ENCODE measurements at places on chromosomes 6 and 20.

DNA sequence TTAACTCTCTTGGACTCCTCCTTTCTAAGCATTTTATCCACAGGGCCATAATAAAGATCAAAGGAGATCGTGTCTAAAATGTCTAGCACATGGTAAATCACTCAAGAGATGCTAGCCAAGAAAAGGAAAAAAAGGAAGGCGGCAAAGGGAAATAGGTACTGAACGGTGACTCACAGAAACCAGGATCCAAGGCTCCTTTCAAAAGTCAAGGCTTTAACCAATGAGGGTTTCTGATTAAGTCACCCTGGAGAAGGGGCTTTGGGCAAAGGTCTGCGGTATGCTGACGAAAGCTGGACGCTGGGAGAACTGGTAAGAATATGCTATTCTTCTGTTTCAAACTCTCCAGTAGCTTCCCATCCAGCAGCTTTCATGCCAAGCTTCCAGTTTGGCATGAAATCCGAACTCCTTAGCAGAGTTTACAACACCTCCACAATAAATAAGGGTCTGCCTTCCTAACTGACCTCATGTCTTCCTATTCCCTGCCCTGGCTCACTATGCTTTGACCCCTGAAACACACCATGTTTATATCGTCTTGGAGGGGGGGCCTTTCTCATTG, 1.0 kb downstream of the TOMM34 start:
- DNase-seq, result no peak

DNA sequence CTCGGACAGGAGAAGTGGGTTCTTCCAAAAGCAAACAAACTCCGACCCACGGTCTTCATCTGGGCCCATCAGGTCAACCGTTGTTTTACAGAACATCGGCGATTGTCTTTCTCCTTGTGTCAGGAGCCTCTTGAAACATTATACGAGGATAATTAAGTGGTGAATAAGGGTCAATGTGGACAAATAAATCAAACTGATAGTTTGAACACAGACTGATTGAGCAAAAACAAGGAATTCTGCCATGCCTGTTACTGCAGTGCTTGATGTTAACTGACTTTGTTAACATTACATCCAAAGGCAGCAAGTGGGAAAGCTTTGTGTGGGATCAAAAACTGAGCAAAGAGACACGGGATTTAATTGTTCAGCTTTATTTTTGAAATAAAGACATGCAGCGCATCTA, 101.1 kb upstream of the IFNGR1 start:
- DNase-seq, result no peak

GRCh38 chr6:35771343-35771627, 5.1 kb upstream of the CLPSL2 start:
- DNase-seq, result no peak

DNA sequence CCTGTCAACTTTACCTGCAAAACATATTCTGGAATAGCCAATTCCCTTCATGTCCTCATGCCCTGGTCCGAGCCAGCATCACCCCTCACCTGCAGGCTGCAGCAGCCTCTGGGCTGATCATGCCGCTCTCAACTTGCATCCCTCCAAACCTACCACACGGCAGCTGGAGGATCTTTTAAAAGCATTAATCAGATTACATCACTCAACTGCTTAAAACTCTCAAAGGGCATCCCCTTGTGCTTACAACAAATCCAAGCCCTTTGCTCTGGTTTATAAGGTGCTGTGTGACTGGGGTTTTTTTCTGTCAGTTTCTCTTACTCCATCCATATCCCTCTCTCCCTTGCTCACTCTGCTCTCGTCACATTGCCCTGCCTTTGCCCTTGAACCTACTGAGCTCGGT, 24.0 kb downstream of the CD40 start:
- no peak for DNase-seq

- DNase-seq, result no peak
Observed at GRCh38 chr20:57705127-57705899, 4.5 kb downstream of the PMEPA1 start.

GRCh38 chr6:41682497-41683272, 44.4 kb downstream of the MDFI start:
- DNase-seq, result peak; percentile 6

DNA sequence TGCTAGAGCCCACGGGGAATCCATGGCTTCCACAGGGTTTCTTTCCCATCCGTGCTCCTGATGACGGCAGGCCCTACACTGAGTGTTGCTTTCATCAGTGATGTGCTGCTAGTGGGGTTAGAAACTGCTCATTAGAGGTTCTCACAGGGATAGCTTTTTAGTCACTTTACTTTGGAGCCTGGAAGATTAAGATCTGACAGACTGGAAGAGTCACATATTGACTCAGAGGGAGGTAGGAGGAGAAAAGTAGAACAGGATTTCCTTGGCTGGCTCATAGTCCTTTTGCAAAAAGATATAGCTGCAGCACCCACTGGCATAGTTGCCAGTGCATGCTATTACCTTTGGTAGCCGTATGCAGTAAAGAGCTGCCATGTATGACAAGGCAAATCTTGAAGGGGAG, 890.3 kb downstream of the C6orf118 start:
- no peak for DNase-seq

GRCh38 chr6:138278326-138278725, 60.0 kb upstream of the PBOV1 start:
- no peak for DNase-seq

DNA sequence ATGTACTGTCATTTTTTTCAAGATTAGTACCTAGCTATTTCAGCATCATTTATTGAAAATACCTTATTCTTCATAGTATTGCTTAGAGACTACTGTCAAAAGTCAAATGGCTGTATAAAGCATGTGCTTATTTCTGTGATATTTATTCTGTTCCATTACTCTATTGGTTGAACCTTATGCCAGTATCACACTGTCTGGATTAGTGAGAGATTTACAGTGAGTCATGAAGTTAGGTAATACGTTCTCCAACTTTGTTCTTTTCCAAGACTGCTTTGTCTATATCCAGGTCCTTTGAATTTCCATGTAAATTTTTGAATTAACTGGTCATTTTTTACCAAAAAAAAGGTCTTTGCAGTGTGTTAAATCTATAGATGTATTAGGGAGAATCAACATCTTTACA, 18.6 kb upstream of the RNF217 start:
- no peak for DNase-seq

DNA sequence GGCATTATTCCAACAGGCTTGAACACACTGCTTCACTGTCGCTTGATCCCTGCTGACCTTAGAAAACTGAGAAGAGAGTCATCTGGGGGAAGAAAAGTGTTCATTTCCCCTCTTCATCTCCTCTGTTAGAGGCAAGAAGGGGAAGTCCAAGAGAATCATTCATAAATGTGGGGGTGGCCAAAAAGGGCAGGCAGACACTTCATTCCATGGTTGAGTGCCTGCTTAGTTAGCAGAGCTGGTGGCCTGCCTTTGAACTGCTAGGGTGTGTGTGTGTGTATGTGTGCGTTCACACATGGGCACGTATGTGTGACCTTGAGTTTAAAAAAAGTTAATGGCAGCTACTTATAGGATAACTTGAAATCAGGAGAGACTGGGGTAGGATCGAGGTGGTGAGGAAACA, 39.4 kb upstream of the RFPL4B start:
- DNase-seq, result no peak

DNA sequence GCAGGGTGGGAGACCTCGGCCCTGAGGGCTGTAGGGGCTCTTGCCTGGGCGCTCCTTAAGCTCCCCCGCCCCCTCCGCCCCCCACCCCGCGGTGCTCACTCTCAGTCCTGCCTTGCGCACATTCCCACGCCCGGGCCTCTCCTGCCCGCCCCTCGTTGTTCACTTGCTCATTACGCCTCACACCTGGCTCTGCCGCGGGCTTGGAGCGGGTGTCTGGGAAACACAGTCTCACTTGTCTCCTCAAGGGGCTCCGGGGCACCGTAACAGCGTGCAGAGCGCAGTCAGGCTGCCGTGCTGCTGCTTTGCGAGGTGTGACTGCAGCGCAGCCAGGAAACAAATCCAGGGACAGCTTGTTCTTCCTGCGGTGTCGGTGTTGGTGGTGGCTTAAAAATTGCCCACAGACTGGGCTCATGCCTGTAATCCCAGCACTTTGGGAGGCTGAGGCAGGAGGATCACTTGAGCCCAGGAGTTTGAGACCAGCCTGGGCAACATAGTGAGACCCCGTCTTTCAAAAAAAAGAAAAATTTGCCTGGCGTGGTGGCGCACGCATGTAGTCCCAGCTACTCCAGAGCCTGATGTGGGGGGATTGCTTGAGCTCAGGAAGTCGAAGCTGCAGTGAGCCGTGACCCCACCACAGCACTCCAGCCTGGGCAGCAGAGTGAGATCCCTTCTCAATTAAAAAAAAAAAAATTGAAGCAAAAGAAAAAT, 4.6 kb downstream of the NPBWR2 start:
- peak; percentile 84 for DNase-seq

GRCh38 chr6:67190733-67191132, 1444.3 kb upstream of the ADGRB3 start:
- no peak for DNase-seq

GRCh38 chr6:69973138-69973537, 106.8 kb downstream of the COL19A1 start:
- DNase-seq, result no peak
